Activated naive CD4-positive, alpha-beta T cell (primary cell): ENCODE measurements at places on chromosomes 3 and 15.

DNA sequence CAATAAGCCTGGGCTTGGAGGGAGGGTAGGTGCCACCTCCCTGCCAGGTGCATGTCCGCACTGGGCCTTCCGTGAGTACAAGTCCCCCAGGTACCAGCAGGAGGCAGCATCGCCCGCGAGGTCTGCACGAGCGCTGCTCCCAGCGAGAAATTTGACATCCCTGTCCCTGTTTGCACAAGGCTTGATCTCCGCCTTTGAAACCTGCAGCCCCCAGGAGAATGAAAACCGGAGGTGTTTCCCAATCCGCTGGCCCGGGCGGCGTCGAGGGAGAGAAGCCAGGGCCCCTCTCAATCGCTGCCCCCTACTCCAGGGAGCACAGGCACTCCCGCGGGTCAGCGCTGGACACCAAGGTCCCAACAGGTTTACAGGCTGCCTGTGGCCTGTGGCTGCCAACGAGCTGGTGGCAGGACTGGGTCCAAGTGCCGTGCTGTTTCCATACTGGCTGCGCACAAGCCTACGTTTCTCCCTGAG lies 961 bp downstream of the HAPLN3 start:
- DNase-seq: peak; percentile 66

- DNase-seq: no peak
These were observed 37.7 kb upstream of the RAB6B start for GRCh38 chr3:133933097-133934024.

DNA sequence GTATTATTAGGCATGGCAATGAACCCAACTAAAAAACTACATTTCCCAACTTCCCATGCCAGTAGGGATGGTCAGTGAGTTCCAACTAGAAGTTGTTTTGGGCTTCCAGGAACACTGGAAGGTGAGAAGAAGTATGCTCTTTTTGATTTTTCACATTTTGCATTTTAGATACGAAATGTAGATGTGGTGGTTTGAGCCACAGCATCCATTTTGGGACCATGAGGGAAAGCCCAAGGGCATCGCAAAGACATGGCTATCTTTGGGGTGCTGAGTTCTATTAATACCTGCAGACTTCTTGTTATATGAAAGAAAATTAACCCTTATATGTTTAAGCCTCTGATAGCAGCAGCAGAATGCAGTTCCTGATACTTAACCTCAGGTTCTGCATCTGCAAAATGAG lies 62.9 kb downstream of the PTPRG start:
- no peak for DNase-seq

DNA sequence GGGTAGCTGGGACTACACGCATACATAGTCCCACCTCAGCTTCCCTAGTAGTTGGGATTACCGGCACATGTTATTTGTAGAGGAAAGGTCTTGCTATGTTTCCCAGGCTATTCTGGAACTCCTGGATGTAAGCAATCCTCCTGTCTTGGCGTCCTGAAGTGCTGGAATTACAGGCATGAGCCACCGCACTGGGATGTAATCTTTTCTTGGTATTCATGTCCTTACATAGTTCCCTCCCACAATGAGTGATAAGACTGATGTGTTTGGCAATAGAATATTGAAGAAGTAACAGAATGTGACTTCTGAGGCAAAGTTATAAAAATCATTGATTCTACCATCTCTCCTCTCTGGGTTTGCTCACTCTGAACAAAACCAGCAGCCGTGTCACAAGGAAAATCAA lies 22.7 kb upstream of the ALCAM start:
- DNase-seq: no peak

- DNase-seq: no peak
These were observed 6.2 kb downstream of the CEMIP start for GRCh38 chr15:80785335-80785734.

DNA sequence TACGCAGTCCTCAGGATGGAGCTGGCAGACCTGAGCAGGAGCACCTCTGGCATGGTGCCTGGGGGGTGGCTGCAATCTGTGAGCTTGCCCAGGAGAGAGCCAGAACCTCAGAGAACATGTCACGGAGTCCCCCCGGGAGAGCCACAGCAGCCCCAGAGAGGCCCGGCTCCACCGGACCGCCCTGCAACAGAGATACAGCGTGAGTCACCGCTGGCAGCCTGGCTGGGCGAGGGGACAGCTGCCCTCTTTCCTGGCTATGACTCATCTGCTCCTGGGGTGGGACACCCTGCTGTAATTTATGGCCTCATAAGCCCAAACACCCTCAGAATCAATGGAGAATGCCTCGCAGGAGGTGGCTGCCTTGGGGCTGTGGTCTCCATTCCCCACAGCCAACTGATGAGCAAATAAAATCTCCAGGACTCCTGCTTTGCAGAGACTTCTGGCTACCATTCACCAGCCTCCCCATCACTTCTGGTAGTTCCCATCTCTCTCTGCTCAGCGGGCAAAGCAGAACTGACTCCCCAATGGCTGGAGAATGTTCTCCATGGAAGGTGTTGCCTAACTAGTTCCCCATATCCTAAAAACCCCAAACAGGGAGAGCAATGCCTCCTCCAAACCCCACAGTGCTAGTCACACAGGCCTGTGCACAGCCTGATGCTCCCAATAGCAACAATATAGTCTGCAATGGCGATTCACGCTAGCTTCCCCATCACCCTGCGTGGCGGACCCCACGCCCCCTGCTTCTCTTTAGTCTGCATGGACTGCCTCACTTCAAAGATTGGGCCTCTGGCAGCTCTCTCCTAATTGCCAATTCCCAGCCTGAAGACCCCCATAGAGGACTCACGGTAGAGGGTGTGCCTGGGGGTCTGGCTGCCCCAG lies 21.6 kb downstream of the ACSBG1 start:
- DNase-seq: no peak

DNA sequence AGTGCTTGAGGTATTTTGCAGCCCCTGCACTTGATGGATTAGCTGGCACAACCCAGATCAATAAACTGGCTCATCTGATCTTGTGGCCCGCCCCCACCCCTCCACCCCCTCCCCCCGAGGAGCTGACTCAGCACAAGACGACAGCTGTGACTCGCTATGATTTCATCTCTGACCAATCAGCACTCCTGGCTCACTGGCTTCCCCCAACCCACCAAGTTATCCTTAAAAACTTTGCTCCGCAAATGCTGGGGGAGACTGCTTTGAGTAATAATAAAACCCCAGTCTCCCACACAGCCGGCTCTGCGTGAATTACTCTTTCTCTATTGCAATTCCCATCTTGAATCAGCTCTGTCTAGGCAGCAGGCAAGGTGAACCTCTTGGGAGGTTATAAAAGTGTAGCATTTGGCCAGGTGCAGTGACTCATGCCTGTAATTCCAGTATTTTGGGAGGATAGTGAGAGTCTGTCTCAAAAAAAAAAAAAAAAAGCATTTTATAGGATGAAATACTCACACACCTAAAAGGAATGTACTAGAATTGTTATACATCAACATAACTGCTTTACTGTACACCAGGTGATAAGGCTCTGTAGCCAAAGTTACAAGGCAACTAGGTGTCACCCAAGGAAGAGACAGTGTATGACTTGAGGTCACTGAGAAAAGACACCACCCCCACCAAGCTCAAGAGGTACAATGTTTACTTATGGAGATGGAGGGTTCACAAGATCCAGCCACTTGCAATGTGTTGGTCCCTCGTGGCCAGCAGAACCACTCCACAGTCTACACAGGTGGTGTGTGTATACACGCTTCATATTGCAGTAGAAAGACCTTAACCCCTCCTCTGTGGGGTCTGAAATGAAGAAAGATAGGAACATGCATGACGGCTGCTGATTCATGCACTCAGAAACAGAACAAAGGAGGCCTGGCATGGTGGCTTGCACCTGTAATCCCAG lies 8.6 kb downstream of the ZNF445 start:
- no peak for DNase-seq

DNA sequence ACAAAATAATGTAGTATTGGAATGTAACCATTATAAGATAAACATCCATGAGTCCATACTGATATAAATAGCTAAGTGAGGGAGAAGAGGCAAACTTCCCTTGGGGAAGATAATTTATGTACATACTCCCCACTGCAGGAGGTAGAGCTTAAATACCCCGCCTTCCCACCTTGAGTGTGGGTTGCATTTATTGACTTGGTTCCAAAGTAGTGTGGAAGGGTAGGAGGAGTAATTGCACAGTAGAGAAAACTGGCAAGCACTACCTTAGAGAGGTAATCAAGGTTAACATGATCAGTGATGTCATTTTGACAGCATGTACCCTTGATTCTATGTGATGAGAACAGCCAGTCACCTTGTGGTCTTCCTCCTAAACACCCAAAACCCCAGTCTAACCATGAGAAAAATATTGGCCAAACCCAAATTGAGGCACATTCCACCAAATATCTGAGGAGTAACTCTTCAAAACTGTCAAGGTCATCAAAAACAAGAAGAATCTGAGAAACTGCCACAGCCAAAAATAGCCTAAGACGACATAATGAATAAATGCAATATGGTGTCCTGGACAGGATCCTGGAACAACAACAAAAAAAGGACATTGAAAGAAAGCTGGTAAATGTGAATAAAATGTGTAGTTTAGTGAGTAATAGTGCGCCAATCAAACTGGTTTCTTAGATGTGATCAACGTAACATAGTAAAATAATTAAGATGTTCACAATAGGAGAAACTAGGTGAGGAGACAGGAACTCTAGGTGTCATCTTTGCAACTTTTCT lies 774 bp upstream of the CNOT10 start:
- DNase-seq: no peak

DNA sequence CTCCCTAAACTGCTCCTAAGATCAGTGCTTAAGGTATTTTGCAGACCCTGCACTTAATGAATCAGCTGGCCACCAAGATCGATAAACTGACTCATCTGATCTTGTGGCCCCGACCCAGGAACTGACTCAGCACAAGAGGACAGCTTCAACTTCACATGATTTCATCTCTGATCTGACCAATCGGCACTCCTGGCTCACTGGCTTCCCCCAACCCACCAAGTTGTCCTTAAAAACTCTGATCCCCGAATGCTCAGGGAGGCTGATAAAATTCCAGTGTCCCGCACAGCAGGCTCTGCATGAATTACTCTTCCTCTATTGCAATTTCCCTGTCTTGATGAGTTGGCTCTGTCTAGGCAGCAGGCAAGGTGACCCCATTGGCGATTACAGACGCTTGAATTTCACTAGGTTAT lies 13.5 kb downstream of the HTR3E start:
- DNase-seq: no peak

DNA sequence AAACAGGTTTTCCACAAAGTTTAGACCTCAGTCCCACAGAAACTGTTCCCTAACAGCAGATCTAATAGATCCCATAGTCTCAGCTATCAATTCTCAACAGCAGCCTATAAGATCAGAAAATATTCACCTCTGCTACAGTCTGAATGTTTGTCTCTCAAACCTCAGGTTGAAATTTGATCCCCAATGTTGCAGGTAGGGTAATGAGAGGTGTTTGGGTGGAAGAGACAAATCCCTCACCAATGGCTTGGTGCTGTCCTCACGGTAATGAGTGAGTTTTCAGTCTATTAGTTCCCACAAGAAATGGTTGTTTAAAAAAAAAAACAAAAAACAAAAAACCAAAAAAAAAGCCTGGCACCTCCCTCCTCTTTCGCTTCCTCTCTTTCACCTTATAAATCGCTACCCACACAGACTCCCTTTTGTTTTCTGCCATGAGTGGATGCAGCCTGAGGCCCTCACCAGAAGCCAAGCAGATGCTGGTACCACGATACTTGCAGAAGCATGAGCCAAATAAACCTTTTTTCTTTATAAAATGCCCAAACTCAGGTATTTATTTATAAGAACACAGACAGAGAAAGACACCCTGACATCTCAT lies 14.2 kb downstream of the ZNF280D start:
- no peak for DNase-seq

- DNase-seq: no peak
These were observed 3.5 kb downstream of the SLC28A1 start for GRCh38 chr15:84887938-84888337.

DNA sequence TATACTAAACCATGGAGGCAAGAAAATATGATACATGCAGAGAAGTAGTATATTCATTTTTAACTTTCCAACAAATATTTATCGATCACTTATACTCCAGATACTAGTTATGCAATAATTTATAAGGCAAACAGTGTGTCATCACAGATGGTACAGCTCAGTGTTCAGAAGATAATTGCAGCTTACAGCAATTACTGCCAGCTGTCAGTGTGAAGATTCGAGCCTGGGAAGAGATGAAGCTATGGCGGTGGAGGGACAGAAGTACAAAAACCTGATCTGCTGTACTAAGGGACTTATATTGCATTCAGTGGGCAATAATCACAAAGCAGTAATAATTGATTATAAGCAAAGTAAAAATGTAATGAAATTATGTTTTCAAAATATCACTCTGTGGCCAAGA lies 170.6 kb upstream of the EPHA3 start:
- DNase-seq: no peak

GRCh38 chr15:98738689-98739401 lies 90.5 kb downstream of the IGF1R start:
- no peak for DNase-seq
